ENCODE measurements at places on chromosomes 13 and 19.
A peak's percentile ranks its signal among the peaks of the same experiment; 100 is the strongest.

GRCh38 chr19:1503089-1503924, 9.5 kb downstream of the ADAMTSL5 start:
- DNase-seq = peak; percentile 44

DNA sequence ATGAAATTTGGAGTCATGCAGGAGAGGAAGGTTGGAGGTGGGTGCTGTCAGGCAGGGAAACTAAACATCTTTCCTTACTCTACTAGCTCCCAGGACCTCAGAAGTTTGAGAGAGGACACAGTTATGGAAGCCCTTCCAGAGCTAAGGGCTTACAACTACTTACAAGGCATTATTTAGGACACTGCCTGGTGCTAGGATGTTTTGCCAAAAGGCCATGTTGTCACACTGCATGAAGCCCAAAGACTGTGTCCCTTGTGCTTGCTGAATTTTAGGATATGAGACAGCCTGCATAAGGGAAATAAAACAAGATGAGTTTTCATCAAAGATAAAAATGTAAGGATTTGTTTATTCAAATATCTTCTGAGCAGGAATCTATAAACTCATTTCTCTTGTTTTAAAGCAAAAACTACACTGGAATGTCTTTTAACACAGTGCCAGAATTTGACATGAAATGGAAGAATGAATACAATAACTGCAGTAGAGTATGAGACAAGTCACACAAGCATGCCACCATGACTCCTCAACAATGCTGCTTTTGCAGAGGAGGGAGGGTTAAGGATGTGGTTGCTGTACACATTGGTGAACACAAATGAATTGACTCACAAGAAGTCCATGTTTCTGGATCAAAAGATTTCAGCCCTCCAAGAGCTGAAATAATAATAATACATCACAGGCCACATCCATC, 258.4 kb downstream of the SPRY2 start:
- no peak for DNase-seq

DNA sequence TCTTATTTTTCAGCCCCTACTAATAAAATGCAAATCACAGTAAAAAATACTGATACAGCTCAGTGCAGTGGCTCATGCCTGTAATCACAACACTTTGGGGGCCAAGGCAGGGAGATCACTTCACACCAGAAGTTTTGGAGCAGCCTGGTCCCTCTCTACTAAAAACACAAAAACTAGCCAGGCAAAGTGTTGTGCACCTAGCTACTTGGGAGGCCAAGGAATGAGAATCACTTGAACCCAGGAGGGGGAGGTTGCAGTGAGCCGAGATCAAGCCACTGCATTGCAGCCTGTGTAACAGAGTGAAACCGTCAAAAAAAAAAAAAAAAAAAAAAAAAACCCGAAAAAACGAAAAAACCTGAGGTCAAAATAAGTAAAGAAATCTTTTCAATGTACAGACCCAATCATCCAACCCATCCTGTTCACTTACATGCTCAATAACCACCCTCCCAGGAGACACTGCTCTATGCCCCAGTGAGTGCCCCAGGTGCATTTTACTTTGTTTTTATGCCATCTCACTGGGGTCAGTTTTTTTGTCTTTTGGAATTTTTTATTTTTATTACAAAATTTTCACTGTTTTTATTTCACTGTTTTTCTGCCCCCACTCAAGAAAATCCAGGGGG, 107.0 kb downstream of the ZNF486 start:
- DNase-seq = no peak

- DNase-seq = no peak
Observed at GRCh38 chr13:50098693-50099092, 83.4 kb downstream of the KCNRG start.

- no peak for DNase-seq
Observed at GRCh38 chr13:66849706-66850105, 380.4 kb downstream of the PCDH9 start.

- peak; percentile 66 for DNase-seq
Observed at GRCh38 chr19:42253245-42254088, 1.5 kb downstream of the ERF start.

DNA sequence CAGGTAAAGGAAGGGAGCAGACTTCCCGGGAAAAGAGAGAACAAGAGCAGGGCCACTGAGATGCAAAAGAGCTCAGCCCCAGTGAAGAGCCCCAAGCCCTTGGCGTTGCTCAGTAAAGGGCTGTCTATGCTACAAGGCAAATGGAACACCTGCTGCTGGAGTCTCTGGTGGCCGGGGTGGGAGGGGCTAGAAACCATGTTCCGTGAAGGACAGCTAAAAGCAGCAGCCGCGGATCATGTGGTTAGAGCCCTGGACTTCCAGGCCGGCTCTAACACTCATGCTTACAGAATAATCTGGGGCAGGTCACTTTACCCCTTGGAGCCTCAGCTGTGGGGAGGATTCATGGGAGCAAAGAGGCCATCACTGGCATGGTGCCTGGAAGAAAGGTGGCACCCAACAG, 17.8 kb downstream of the POU2F2 start:
- no peak for DNase-seq

All from stimulated activated CD4-positive, alpha-beta T cell treated with anti-CD3 and anti-CD28 coated beads, TNF-alpha, amount 100 ng/mL, for 24 hours (primary cell).